ENCODE measurements at places on chromosomes 6 and 20.
A peak's percentile ranks its signal among the peaks of the same experiment; 100 is the strongest.

GRCh38 chr6:13920552-13920951 lies 4.2 kb upstream of the RNF182 start:
- no peak for DNase-seq

- no peak for DNase-seq
These were observed 606.5 kb downstream of the HACE1 start for GRCh38 chr6:104253236-104253635.

DNA sequence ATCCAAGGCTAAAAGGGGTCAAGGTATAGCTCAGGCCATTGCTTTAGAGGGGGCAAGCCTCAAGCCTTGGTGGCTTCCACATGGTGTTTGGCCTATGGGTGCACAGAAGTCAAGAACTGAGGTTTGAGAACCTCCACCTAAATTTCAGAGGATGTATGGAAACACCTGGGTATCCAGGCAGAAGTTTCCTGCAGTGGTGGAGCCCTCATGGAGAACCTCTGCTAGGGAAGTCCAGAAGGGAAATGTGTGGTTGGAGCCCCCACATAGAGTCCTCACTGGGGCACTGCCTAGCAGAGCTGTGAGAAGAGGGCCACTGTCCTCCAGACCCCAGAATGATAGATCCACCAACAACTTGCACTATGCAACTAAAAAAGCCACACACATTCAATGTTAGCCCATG lies 678.7 kb upstream of the ADGRB3 start:
- DNase-seq, result no peak

DNA sequence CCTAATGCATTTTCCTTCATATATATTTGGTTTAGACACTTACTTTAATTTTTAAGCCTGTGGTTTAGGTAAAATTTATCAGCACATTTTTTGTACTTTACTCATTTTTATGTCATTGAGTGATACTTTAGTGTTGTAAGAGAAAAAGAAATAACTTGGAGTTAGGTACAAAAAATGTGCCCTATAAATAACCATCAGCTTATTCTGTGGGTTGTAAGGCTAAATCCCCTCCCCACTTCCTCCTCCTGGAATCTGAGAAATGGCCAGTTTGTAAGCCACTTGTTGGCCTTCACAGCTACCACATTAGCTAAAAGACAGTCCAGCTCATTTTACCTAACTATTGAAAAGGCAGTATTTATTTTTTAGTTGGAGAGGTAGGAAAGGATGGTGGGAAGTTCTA lies 576.3 kb downstream of the PKHD1 start:
- no peak for DNase-seq

DNA sequence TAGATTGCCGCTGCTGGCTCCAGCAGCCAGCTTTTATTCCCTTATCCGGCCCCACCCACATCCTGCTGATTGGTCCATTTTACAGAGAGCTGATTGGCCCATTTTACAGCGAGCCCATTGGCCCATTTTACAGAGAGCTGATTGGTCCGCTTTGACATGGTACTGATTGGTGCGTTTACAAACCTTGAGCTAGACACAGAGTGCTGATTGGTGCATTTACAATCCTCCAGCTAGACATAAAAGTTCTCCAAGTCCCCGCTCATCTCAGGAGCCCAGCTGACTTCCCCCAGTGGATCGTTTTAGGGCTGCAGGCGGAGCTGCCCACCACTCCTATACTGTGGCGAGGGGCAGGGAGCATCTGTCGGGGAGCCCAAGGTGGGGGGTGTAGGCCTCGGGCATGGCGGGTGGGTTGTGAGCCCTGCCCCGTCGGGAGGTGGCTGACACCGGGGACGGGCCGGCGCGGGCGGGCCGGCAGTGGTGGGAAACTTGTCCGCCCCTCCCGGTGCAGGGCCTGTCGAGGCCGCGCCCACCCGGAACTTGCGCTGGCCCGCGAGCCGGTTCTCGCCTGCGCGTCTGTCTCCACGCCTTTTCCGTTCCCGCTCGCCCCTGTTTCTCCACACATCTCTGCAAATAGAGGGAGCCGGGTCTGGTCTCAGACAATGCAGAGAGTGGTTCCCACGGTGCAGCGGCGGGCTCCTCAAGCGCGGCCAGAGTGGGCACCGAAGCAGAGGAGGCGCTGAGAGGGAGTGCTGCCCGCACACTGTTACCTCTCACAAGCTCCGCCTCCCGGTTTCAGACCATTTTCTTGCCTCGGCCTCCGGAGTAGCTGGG lies 86.1 kb upstream of the STMND1 start:
- DNase-seq, result peak; percentile 35

GRCh38 chr6:154598399-154598798 lies 87.9 kb upstream of the CNKSR3 start:
- DNase-seq, result no peak

DNA sequence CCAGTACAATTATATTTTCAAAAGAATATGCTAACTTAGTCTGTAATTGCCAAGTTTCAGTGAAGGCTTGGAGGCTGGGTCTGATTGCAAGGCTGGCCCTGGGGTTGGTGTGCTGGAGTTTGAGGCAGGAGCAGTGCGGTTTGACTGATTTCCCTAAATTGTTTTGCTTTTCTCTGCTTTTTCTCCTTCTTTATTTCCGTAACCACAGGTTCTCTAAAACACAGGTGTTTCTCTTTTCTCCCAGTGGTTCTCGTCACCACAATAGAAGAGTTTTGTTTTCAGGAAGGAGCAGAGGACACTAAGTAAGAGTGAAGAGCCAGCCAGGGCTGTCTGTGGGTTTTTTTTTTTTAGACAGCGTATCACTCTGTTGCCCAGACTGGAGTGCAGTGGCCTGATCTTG lies 8.2 kb upstream of the SNX9 start:
- DNase-seq, result no peak

DNA sequence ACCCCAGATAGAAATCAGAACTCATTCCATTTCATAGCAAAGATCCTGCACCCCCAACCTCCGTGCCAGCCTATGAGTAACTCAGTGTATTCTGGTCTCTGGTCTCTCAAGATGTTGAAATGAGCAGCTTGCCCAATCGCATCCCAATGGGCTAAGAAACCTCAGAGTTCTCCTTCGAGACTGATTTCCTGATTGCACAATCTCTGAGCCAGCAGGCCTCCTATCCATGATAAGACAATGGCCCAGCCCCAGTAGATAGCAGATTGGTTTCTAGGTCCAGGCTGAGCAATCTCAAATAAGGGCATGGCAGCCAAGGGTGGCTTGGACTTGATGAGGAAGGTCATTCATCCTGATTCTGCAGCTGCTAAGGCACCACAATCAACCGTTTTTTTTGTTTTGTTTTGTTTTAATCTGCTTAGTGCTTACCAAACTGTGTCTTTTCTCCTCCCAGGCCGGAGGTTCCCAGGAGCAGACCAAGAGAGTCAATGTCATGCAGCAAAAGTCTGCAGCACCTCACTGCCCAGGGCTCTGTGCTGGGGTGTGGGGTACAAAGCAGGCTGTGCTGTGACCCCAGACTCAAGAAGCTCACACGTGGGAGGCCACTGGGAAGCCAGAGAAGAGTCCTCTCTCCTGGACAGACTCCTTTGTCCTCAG lies 125.1 kb upstream of the NXT1 start:
- DNase-seq, result no peak

GRCh38 chr6:12230523-12230922 lies 59.6 kb upstream of the EDN1 start:
- no peak for DNase-seq

Measured in ACHN (cell line).